ENCODE measurements at places on chromosomes 13 and 19.

DNA sequence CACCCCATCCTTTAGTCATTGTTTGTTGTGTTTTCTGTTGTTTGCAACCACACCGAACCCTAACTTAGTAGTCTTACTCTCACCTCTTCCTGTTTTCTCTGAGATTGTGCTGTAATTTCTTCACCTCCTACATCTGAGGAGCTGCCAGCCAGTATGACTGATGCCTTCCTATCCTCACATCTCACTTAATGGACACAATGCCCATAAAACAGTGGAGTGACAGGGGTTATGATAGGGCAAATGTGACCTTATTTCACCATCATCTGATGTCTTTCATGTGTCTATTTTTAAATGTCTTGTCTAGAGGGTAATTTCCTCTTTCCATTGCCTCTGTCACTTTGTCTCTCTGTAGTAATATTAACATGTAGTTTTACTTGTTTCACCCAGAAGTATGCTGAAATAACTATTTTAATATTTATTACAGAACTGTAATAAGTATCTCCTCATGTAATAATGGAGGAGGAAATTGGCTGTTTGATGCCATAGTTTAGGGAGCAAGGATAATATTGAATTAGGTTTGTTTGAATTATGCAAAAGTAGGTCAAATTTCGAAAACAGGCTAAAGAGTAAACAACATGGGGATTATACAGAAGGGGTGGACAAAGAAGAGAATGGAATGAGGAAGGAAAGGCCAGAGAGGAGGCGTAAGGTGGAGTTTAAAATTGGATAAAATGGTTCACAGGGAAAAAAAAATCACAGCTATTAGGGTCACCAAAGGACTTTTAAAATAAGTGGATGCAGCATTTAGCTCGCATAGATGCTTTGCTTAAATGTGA is 103.5 kb upstream of the SPRY2 start:
- DNase-seq, result no peak

- DNase-seq, result no peak
These were observed 118.4 kb upstream of the CLDN10 start for GRCh38 chr13:95434111-95434510.

- DNase-seq, result no peak
These were observed 31.1 kb upstream of the MYCBP2 start for GRCh38 chr13:77358001-77358400.

GRCh38 chr13:73365252-73365651 is 306.4 kb downstream of the KLF5 start:
- no peak for DNase-seq

DNA sequence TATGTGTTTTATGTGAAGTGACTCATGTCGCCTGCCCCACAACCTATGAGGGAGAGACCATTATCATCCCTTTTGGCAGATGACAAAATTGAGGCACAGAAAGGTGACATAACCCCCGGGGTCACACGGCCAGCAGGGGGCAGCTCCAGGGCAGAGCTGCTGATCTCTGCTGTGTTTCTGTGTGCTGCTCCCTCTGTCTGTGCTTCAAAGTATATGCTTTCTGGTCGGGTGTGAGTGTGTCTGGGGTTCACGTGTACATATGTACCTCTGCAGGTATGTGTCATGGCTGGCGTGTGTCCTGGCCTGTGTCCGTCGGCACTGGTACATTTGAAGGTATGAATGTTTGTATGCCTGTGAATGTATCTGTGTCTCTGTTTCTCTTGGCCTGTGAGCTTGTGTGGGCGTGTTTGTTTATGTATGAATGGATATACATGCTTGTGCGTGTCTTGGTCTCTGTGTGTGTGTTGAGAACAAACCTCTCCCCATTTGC is 7.1 kb downstream of the LIPE start:
- no peak for DNase-seq

- no peak for DNase-seq
These were observed 160.5 kb downstream of the STK24 start for GRCh38 chr13:98416408-98416807.

DNA sequence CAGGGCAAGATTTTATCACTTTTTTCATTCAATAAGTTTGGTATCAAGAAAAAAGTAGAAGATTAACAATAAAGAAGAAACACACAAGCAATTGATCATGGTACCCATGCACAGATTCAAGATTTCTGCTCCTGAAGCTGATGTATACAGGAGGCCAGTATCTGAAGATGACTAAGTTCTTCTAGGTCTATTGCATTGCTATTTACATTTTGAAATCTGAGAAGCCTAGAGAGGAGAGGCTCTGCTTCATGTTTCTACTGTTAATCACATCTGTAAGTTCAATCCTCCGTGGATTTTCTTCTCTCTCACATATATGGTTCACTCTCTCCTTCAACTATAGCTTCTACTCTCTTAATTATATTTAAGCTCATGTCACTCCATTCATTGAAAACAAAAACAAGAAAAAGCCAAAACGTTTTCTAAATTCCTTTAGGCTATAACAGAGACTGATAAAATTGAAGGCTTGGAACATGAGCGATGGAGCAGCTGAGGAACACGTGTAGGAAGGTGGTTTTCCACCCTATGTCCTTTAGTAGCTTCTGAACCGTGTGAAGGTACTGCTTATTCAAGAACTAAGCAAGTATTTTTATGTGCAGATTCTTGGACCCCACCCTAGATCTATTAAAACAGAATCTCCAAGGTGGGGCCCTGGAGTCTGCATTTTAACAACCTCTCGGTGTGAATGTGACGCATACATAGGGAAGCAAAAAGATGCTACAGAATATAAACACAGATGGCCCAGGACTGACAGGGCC is 198.2 kb downstream of the EFNB2 start:
- DNase-seq, result no peak

DNA sequence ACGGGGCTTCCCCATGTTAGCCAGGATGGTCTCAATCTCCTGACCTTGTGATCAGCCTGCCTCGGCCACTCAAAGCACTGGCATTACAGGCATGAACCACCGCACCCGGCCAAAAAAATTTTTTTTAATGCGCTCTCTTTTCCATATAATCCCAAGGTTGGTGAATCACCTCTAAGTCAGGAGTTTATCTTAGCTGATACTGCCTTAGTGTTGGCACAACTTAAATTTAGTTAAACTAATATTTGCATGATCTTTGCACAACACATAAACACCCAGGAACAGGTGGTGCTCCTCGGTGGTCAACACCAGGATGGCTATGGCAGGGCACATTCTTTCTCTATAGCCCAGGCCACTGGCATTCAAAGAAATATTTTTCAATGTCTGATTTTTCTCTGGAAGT is 24.1 kb upstream of the PSG7 start:
- DNase-seq, result no peak
